Activated CD8-positive, alpha-beta T cell treated with anti-CD3 and anti-CD28 coated beads, Interleukin-2, amount 10 ng/mL, durations not matched to agents 7 days and 5 days (primary cell): ENCODE measurements at places on chromosomes 3 and 15.

- no peaks in the 10 kb centered on the region for H3K27me3 ChIP-seq
- peak overlapping the region; percentile 30 for H3K4me3 ChIP-seq
- H3K4me1 ChIP-seq: peaks cover 47% of the 10 kb centered on the region
- H3K36me3 ChIP-seq: peaks cover 17% of the 10 kb centered on the region
- peak overlapping the region; percentile 92 for H3K27ac ChIP-seq
Measured at GRCh38 chr3:118955914-118956556, 78.6 kb downstream of the IGSF11 start.

DNA sequence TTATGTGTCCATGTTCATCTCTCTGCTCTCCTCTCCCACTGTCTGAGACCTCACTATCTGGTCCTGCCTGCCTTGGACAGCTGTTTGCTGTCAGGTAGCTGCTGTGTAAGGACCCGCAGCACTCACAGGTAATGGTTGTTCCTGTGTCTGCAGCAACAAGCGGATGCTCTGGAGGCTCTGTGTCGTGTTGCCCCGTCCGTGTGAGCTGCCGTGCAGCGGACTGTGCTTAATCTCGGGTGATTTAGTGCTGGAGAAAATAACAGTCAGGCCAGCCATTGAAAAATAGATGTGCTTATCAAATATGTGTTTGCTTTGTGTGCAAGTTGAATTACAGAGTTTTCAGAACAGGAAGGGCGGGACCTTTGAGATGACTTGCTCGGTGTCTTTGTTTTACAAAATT is 121.4 kb downstream of the GABRG3 start:
- no peaks in the 10 kb centered on the region for H3K36me3 ChIP-seq
- no peaks in the 10 kb centered on the region for H3K4me1 ChIP-seq
- no peak for DNase-seq
- H3K27me3 ChIP-seq: no peaks in the 10 kb centered on the region

DNA sequence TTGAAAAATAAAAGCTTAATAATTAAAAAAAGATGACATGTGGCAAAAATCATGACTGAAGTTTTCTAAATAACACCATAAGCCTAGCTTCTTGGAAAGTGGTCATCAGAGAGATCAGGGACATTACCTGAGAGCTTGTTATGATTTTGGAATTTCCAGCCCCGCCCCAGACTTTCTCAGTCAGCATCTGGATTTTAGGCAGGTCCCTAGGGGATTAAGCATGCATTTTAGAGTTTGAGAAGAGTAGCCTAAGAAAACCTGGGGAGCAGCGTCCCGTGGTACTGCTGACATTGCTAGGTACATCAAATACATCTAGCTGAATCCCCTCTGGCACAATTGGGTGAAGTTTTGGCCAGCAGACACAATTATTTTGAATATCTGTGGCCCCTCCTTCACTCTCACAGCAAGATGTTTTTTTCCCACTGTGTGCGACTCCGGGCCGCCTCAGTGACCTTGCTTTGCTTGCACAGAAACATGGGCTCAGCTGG is 58.7 kb upstream of the MEF2A start:
- H3K27ac ChIP-seq: no peak overlapping the region
- H3K4me1 ChIP-seq: peaks cover 83% of the 10 kb centered on the region
- H3K27me3 ChIP-seq: no peaks in the 10 kb centered on the region
- no peak overlapping the region for H3K4me3 ChIP-seq

GRCh38 chr15:92385096-92385495 is 8.6 kb upstream of the ST8SIA2 start:
- peaks cover 29% of the 10 kb centered on the region for H3K27me3 ChIP-seq
- no peaks in the 10 kb centered on the region for H3K36me3 ChIP-seq
- H3K4me1 ChIP-seq: no peaks in the 10 kb centered on the region
- DNase-seq: no peak
- H3K27ac ChIP-seq: no peak overlapping the region

DNA sequence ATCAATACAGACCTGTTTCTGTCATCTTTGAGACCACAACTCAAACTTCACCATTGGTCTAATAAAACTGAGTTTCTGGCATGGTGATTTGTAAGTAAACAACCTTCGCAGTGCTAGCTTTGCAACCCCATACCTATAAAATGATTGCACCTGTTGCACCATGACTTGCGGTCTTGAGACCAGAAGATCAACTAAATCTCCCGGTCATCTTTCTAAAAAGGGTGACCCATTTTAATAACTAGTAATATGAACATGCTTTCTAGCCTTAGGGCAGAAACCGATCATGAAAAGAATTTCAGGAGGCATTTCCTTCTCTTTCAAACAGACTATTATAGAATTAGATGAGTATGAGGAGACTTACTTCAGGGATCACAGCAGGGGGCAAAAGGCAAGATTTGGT is 151.9 kb upstream of the ZNF385D start:
- no peaks in the 10 kb centered on the region for H3K36me3 ChIP-seq
- H3K4me3 ChIP-seq: no peak overlapping the region
- no peak overlapping the region for H3K27ac ChIP-seq
- no peak for DNase-seq
